Stimulated activated CD4-positive, alpha-beta T cell treated with anti-CD3 and anti-CD28 coated beads, Interleukin-4, amount 100 ng/mL, for 1 hour (primary cell): ENCODE measurements at places on chromosomes 6 and 20.

GRCh38 chr6:15293674-15294073, 47.8 kb downstream of the JARID2 start:
- DNase-seq: no peak

DNA sequence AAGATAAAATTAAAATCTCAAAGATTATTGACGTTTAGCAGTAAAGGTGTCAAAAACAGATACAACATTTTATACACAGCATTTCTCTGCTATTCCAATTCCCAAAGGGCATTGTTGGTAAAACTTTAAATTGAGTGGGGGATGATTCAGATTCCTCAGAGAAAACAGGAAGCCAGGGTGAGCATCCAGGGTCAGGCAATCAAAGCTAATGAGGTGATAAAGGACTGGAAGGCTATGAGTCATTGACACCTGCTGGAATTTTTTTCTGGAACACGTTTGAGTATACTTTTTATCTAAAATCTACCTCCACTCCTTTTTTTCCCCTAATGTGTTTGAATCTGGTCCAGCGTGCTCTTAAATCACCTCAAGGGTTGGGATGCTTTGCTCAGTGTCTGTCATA, 52.2 kb downstream of the FKBP1C start:
- DNase-seq: no peak

DNA sequence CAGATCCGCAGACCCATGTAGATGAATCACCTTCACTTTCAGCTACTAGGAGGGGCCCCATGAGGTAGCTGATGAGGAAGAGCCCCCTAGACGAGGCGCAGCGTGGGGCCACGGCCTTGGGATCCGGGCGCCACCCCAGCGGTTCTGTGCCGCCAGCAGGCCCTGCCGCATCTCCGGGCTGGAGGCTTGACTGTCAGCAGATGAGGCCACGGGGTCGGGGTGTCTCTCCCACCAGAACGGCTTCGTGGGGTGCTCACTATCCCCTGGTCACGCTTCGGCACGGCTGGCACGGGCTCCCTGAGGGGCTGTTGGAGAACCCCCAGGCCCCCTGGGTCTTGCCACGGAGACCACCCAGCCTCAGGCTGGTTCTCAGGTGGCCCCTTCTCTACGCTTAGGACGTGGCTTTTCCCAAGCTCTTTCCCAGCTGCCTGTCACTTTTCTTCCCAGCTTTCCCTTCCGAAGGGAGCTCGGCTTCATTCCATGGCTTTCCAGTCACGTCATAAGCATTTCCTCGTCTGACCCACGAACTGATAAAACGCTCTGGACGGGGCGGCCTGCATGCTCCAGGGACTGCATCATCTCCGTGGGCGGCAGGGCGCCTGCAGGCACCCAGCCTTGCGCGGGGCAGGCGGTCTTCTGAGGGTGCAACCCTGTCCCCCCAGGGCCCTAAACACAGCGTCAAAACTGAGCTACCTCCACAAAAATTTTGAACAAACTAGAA, 85.9 kb downstream of the THBS2 start:
- DNase-seq: no peak

- DNase-seq: no peak
Observed at GRCh38 chr20:36281785-36282380, 24.3 kb upstream of the DLGAP4 start.

DNA sequence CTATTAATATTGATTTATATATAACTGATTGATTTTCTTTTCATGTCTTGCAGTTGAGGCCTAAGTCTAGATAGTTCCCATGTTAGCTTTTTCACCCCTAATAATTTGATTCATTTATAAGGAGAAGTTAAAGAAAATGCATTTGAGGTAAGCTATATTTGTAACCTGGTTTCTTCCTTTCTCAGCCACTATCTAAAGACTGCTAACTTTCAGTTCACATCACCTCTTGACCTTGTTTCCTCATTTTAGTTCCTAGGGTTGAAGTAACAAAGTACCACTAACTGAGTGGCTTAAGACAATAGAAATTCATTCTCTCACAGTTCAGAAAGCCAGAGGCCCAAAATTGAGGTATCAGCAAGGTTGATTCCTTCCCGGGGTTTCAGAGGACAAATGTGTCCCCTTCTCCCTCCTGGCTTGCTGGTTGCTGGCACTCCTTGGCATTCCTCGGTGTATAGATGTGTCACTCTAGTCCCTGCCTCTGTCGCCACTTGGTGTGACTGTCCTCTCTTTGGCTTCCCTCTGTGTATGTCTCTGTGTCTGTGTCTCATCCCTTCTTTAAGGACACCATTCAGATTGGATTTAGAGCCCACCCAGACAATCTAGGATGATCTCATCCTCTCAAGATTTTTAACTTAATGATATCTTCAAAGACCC, 55.9 kb upstream of the C20orf144 start:
- DNase-seq: no peak

DNA sequence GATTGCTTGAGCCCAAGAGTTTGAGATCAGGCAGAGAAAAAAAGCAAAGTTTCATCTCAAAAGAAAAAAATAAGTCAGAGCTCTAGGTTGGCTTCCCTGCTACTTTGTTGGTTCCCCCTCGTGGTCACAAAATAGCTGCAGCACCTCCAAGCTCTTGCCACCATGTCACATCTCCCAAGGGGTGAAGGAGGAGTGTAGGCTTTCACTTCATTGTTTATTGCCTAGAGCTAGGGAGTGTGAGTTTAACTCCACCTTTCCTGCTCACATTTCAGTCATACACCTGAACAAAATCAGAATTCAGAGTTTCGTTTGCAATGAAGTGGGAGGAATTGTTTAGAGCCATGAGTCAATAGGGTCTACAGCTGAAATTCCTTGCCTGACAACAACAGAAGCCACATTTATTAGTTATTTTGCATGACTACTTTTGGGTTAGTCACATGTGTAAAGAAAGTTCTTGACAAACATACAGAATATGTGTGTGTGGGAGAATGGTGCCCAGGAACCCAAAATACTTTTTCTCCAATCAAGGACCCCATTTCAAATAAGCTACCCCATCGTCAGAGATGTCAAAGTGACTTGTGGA, 56.2 kb upstream of the UFL1 start:
- no peak for DNase-seq

GRCh38 chr20:14673164-14673563, 335.8 kb upstream of the FLRT3 start:
- no peak for DNase-seq

DNA sequence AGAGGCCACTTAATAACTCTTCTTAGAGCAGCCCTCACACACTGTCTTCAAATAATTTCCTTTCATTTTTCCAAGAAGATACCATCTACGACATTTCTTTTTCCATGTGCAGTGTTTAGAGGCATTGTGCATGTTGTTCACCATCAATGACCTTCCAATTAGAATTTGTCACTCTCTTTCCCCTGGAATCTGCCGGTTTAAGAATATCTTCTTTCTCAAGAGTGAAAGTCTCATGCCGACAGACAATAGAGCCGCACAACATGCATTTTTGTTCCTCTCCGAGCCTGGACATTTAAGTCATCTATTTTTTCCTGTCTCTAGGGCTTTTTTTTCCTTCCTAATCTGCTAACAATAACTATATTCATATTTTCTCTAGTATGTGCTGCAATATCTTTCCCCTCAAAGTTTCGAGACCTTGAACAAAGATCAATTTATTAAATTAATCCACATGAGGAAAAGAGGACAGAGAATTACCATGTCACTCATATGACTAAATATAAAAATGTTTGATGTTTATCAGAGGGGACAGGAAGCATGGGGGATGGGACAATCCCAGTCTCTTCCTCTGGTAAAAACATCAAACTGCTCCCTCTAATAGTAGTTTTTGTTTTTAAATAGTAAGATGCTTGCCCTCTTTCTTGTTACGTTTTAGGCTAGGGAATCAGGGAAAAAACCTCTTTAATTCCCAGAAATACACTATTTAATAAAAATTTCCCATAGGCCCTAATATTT, 893.4 kb downstream of the C6orf118 start:
- no peak for DNase-seq

DNA sequence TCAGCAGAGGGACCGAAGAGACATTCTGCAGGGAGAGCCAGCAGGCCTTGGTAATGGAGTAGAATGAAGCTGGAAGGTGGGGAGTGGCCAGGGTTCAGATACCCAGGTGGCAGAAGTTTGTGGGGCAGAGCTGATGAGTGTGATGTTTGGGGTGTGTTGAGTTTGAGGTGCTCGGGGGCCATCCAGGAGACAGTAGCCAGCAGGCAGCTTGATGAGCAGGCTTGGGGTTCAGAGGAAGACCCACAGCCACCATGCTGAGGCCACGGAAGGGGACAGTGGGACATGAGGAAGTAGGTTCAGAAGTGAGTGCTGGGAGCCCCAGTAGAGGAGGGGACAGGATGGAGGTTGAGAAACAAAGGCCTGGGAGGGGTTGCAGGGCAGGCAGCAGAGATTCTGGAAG, 11.1 kb upstream of the FOXS1 start:
- no peak for DNase-seq

DNA sequence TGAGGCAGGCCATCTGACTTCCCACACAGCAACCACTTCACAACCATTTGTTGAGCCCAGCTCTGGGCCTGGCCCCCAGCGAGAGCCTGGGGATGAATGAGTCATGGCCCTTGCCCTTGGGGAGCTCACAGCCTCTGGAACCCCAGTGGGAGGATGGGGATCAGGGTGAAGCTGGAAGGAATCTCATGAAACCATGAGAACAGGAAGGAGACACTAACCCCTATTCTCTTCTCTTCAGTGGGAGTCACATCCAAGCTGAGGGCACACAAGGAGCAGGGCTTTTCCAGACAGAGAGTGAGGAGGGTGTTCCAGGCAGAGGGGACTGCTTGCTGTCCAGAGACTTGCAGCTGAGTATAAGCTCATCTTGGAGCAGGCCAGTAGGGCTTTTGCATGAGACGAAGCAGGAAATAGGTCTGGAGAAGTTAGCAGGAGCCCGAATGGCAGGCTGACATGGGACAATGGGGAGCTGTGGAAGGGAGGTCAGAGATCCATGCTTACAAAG, 7.5 kb downstream of the FOXS1 start:
- no peak for DNase-seq

DNA sequence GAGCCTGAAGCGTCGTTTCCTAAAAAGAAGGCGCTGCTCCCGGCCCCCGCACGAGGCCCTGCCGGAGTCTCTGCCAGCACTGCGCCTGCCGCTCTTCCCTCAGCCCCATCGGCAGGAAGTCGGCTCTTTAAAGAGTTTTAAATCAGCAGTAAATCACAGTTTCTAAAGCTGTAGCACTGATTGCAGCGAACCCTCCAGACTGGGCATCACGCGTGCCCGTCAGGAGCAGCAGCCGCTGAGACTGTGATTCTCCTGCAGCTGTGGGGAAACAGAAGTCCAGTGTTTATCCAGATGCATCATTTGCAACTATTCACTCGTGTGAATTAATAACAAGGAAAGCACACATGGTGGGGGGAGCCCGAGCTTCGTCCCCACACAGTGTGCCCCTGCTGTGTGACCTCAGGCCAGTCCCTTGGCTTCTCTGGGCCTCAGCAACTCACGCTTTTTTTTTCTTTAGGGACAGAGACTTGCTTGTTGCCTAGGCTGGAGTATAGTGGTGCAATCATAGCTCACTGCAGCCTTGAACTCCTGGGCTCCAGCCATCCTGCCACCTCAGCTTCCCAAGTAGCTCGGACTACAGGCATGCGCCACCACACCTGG, 28.3 kb downstream of the DLL1 start:
- DNase-seq: no peak

DNA sequence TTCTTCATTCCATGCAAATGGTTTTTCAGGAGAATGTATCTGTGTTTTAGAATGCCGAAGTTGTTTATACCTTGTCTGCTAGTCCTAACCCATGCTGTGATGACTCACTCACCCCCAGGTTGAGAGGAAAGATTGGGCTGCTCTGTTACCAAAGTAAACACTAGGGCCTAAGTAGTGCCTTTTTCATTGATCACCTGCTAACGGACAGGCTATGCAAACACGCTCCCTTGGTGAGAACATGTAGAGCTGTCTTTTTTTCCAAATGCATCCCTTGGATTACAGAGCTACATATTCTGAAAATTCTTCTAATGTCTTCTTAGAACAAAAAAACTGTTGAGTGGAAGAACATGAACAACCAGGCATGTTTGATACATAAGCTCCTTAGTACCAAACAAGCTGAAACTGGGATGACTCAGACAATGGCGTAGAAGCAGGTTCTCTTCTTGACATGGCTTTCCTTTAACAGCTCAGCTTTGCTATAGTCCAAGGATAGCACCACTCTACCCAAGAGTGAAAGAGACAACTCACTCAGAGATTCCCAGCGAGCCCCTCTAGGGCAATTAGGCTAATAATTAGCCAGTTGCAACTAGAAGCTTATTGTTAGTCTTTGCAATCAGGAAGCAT, 20.5 kb downstream of the PERP start:
- no peak for DNase-seq

DNA sequence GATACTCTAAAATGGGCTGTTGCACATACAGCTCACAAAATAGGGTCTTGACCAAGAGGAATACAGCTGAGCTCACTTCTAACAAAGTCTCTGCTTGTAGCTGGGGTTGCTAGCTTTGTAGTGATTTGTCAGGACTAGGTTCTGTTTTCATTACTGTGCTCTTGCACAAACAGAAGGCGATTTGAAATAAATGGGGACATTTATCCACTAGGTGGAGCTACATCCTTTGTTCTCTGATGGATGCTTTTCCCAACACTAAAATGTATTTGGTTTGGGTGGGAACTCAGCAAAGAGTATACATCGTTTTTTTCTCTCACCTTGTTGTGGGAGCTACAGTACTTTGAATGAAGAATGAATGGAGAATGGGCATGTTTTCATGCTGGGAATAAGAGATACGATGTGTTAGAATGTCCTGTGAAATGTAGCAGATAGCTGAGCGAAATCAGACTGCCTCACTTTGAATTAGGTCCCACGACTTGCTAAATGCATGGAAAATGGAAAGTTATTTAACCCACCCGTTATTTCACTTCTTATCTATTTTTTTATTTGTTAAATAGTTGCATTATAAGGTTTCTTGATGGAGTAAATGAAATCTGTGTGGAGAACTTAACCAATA, 494.7 kb upstream of the MAP3K7 start:
- DNase-seq: no peak

GRCh38 chr20:51831866-51832265, 29.5 kb upstream of the SALL4 start:
- no peak for DNase-seq

GRCh38 chr6:144036064-144036834, 28.2 kb upstream of the PLAGL1 start:
- no peak for DNase-seq

- DNase-seq: no peak
Observed at GRCh38 chr20:32586291-32586690, 1.2 kb upstream of the NOL4L start.

- DNase-seq: no peak
Observed at GRCh38 chr6:43952746-43953145, 174.5 kb downstream of the MRPL14 start.

DNA sequence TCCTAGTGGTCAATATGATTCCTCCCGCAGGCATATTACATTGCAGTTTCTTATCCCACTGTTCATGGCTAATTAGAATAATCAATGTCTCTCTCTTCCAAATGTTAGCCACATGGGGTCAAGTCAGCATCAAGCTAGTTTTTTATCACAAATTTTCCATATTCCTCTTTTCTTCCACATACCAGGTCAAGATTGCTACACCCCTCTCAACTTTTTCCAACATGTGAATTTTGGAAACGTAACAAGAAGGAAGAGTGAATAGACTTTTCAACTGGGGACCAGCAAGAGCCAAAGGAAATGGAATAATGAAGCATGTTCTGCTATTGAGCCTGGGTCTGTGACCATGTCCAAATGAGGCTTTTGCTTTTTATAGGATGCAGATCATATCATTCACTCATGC, 65.1 kb downstream of the SOD2 start:
- DNase-seq: no peak
